ENCODE measurements at places on chromosomes 4 and X.

GRCh38 chr4:74982546-74983252 lies 49.8 kb downstream of the PARM1 start:
- peak; percentile 5 for DNase-seq

GRCh38 chr4:77703666-77704065 lies 98.0 kb downstream of the CXCL13 start:
- no peak for DNase-seq

- DNase-seq: no peak
Measured at GRCh38 chr4:116953947-116954346, 131.4 kb downstream of the TRAM1L1 start.

DNA sequence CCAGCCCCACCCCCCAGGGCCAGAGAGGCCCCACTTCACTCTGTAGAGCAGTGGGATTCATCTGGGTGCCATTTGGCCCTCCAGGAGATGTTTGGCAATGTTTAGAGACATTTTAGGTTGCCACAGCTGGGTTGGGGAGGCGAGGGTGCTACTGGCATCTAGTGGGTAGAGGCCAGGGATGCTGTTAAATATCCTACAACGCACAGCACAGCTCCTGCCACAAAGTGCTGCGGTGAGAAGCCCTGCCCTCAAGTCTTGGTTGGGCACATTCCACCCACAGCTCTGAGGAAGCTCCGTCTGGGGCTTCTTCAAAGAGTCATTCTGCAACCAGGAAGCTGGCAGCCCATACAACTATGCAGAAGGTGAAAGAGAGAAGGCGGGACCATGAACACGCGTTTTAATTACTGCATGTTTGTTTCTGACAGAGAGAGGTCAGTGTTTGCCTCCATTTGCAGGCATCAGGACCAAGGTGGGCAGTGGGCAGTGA lies 48.1 kb upstream of the FAM9C start:
- peak; percentile 46 for DNase-seq

- DNase-seq: no peak
Measured at GRCh38 chr4:3371033-3372001, 70.5 kb upstream of the HGFAC start.

Data from Kasumi-1 (cell line).